ENCODE measurements at places on chromosomes 5 and 9.

GRCh38 chr9:113582698-113583200 is 119.2 kb downstream of the RGS3 start:
- no peak for DNase-seq

DNA sequence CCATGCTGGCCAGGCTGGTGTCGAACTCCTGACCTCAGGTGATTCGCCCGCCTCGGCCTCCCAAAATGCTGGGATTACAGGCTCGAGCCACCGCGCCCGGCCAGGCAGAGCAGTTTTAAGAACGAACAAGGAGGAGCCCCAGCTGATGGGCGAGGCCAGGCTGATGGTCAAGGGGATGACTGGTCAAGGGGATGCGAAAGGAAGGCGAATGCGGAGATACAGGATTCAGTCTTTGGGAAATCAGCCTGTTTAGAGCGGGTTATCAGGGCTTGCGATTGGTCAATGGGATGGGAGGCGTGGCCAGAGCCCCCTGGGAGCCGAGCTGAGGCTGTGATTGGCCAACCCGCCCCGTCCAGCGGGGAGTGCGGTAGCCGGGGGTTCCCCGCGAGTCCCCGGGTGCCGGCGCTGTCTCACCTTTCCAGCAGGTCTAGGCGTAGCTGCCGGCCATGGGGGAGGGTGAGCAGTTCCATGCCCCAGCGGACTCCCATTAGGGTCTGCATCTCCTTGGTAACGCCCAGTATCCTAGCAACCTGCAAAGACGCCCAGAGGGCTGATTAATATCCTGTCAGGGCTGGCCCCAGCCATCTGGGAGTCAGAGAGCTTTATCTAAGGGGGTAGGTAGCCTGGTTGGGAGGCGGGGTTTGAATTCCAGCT is 7.5 kb upstream of the TOR2A start:
- DNase-seq: no peak

GRCh38 chr5:149961186-149961685 is 678 bp downstream of the SLC26A2 start:
- no peak for DNase-seq

- peak; percentile 42 for DNase-seq
Measured at GRCh38 chr9:69036309-69036708, 757 bp downstream of the FXN start.

DNA sequence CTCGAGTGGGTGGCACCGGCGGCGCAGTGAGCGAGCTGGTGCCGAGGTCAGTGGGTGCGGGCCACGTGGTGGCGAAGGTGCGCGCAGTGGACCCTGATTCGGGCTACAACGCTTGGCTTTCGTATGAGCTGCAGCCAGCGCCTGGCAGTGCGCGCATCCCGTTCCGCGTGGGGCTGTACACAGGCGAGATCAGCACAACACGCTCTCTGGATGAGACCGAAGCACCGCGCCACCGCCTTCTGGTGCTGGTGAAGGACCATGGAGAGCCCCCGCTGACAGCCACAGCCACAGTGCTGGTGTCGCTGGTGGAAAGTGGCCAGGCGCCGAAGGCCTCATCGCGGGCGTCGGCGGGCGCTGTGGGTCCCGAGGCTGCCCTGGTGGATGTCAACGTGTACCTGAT is 2.1 kb downstream of the PCDHA5 start:
- DNase-seq: no peak

GRCh38 chr9:71676460-71676859 is 91.9 kb downstream of the CEMIP2 start:
- no peak for DNase-seq

DNA sequence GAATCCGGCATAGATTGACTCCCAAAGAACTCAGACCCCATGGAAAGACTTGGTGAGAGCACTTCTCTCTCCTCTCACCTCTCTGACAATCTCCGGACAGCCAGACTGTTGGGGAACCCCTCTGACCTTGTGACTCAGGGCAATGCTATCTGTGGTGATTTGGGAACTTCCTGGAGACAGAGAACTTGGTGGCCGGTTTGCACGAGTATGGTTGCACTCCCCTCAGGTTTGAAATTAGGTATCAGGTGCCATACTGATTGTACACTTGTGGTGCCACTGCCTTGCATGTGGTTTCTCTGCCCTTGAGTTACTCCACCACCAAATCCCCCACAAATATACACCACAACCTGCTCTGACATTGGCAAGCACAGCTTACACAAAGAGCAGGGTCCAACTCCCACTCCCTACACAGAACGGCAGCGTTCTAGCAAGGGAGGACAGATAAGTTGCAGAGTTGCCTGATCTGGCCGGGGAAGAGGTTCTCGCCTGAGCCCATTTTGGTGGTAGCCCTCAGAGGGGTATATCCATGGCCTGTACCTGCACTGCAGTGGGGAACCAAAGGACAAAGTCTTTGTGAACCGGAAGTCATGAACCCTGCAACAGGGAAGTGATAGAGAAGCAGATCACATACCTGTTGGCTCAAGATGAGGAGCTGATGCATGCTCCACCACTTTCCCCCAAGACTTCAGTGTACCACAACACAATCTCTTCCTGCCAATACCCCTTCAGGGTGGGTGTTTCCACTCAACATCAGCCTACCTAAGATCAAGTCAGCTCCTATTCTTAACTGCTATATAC is 255.1 kb downstream of the MCTP1 start:
- no peak for DNase-seq

GRCh38 chr5:65209341-65209740 is 272.4 kb downstream of the ADAMTS6 start:
- DNase-seq: no peak

GRCh38 chr5:116449458-116449857 is 125.2 kb downstream of the SEMA6A start:
- no peak for DNase-seq

DNA sequence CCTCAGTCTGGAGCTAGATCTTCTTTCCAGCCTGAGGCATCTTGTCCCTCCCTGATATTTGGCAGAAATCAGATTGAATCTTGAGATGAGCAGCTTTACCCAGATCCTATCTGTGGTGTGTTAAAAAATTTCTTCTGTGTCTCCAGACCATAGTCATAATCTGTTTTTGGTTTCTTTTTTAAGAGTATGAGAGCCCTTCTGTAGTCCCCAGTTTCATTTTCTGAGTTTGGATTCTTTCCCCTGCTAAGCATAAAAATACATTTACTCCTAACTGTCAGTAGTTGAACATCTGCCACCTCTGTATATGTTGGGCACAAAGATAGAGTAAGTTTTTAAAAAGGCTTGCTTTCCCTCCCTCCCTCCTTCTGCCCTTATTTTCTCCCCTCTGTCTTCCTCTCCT is 137.7 kb downstream of the CNTLN start:
- no peak for DNase-seq

GRCh38 chr9:113580041-113580953 is 116.8 kb downstream of the RGS3 start:
- peak; percentile 89 for DNase-seq

DNA sequence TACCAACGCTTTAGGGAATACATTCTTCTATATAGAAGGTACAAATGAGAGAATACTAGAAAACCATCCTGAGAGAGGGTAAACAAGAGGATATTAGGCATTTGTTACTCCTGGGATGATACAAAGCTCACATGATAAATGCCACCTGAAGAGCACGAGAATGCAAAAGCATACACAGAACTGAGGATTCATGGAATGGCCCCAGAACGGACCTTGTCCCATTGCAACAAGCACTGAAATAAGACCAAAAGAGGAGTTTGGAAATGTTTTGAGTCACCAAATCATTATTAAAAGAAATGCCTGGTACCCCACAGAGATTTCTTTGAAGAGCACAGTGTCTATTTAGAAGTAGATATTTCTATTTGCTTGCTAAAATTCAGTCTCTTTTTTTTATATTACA is 173.5 kb downstream of the TTC39B start:
- no peak for DNase-seq

GRCh38 chr9:29176231-29176630 is 1603.0 kb upstream of the C9orf72 start:
- no peak for DNase-seq

DNA sequence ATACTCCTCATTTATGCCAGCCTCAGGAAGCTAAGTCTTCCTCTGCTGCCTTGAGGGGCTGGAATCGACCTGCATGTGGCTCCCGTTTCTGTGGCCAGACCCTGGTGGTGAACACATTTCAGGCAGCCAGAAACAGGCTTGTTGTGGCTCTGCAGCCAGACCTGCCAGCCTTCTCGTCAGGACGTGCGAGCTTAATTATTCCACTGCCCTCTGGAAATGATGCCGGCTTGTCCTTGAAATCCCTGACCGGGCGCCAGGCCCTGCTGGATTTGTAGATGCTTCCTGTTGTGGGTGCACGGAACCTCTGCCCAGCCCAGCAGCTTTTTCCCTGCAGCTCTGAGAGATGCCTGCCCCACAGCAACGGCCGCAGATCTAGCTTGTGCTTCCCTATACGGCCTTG is 41.6 kb downstream of the PDZD2 start:
- DNase-seq: no peak

GRCh38 chr5:137842296-137842695 is 25.4 kb upstream of the MYOT start:
- DNase-seq: no peak

DNA sequence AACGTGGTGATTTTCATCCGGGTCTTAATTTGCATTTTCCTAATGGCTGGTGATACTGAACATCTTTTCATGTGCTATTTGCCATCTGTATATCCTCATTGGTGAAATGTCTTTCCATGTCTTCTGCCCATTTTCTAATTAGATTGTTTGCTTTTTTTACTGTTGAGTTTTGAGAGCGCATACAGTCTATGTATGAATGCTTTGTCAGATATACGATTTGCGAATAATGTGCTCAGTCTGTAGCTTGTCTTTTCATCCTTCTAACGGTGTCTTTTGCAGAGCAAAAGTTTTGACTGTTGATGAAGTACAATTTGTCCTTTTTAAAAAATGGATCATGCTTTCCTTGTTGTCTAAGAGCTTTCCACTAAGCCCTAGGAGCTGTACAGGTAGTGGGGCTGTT is 143.0 kb downstream of the RGS3 start:
- no peak for DNase-seq

GRCh38 chr9:95643619-95644018 is 126.8 kb upstream of the PTCH1 start:
- DNase-seq: no peak

DNA sequence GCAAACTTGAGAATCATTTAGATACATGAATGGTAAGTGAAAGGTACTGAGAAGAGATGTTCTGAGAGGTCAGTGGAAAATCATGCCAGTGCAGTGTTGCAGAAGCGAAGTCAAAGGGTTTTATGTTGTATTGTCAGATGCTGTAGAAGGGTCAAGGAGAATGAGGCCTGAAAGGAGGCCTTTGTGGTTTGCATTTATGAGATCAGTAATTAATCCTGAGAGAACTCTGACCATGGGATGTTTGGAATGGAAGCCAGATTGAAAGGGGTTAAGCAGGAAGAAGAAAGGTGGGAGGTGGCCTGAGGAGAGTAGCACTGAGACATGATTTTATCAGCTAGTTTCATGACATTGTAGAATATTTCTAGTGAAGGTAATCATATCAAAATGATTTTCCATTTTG is 97.8 kb downstream of the ZSWIM6 start:
- no peak for DNase-seq

GRCh38 chr9:122263699-122264349 is 816 bp downstream of the RBM18 start:
- no peak for DNase-seq

DNA sequence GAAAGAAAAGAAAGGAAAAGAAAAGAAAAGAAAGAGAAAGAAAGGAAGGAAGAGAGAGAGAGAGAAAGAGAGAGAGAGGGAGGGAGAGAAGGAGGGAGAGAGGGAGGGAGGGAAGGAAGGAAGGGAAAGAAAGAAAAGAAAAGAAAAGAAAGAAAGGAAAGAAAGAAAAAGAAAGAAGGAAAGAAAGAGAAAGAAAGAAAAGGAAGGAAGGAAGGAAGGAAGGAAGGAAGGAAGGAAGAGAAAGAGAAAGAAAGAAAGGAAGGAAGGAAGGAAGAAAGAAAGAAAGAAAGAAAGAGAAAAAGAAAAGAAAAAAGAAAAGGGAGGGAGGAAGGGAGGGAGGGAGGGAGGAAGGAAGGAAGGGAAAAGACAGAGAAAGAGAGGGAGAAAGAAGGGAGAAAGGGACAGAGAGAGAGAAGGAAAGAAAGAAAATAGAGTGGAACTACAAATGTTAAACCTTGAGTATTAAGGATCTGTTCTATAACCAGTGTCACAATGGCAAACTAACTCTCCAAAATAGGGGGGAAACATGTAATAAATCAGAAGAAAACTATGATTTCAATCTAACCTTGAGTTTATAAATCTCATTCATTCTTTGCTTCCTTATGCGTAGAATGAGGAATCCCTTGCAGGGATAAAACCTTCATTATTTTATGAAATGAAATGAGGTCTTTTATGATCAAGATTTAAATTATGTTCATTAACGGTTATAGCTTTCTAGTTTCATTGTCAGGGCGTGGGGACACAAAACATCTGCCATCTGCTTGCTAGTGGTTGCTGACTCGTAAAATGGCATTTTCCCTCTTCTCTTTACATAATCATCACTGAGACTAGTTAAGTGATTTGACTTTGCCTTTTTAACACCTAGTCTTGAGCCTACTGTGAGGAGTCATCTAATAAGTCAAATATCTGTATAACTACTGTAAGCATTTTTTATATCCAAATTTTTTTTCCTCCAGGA is 40.7 kb upstream of the RAD23B start:
- peak; percentile 16 for DNase-seq

- no peak for DNase-seq
Measured at GRCh38 chr9:70504834-70505233, 90.4 kb upstream of the KLF9 start.

DNA sequence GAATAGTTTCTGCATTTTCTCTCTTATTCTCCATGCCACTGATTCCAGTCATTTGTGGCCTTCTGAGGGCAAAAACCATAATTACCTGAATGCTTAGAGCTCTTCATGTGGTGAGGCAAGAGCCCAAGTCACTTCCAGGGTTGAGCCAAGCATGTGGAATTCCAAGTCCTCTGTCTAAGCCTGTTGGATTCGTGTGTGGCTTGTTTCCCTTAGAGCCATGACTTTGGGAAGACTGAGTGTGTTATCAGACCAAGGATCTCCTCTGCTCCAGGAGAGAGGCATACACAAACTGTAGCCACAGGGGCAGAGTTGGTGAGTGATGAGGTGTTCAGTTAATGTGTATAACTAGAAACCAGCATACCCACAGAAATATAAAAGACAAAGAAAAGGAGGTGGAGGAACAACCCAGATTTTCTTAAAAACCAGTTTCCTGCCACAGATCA is 27.1 kb downstream of the SLC22A5 start:
- no peak for DNase-seq

- DNase-seq: no peak
Measured at GRCh38 chr9:17782430-17783149, 203.7 kb downstream of the SH3GL2 start.

- DNase-seq: peak; percentile 86
Measured at GRCh38 chr9:114989600-114990410, 59.4 kb upstream of the TNFSF8 start.

DNA sequence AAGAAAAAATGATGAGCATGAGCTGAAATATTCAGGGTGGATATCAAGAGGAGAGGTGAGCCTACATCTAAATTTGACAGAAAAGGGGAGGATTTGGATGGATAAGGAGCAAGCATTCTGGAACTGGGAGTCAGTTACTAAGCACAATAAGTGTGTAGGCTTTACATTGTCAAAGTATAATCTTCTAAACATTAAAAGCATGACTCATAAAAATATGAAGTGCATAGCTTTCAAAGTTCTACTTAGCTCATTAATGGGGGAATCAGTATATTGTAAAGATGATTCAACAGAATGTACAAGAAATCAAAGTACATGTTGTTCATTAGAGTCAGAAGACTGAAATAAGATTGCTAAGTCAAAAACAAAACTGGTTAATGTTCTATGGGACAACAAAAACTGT is 248.0 kb upstream of the GAS1 start:
- DNase-seq: no peak
